ENCODE measurements at places on chromosomes 1 and 21.

GRCh38 chr1:164475834-164476233, 83.2 kb upstream of the PBX1 start:
- no peak for DNase-seq

GRCh38 chr1:1370771-1371300, 4.2 kb downstream of the AURKAIP1 start:
- no peak for DNase-seq

DNA sequence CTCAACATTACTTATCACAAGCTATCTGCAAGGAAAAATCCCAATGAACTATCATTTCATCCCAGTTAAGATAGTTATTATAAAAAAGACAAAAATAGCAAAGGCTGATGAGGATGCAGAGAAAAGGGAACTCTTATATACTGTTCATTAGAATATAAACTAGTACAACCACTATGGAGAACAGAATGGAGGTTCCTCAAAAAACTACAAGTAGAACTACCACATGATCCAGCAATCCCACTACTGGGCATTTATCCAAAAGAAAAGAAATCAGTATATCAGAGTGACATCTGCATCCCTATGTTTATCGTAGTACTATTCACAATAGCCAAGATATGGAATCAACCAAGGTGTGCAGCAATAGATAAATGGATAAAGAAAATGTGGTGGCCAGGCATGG, 4.9 kb upstream of the C1orf185 start:
- DNase-seq, result no peak

DNA sequence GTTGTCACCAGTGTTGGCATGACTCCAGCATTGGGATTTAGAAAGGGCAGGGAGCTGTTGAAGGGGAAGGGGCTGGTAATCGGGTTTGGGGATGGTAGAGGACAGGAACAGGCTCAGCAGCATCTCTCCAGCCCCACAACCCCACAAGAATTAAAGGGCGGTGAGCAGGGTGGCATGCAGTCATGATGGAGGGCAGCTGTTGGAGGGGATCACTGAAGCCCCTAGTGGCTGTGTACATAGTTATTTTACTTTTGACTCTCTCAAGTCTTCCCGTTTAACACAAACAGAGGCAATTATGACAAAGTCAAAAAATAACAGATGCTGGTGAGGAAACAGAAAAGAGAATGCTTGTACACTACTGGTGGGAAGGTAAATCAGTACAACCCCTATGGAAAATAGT, 213.8 kb downstream of the URB2 start:
- no peak for DNase-seq

DNA sequence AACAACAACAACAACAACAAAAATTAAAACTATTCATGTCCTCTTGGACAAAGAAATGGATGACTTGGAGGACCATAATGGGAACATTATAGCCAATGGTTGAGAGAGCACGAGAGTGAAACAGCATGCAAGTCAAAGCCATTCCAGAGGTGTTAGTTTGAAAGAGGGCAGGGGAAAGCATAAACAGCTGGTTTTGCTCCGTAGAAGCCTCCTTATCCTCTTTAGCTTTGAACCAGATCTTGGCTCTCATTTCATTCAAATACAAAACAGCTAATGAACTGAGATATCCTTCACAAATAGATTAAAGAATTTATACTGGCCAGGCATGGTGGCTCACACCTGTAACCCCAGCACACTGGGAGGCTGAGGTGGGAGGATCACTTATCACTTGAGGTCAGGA, 8.7 kb upstream of the SMG7 start:
- DNase-seq, result no peak

DNA sequence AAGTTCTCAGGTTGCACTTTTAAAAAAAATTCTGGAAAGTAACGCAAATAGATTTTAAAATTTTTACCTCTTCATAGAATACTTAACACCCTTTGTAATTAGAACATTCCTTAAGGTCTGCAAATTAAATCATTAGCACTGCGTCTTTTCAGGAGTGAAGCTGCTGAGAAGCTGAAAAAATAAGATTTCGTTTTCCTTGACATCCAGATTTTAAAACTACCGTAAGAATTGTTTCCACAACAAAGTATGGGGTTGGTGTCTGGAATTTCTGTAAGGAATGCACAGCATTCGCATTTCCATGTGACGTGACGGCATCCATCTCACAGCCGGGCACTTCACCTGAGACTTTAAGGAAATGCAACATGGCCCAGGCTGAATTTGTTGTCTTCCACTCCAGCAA, 76.3 kb upstream of the COX20 start:
- DNase-seq, result no peak

- no peak for DNase-seq
These were observed 90.6 kb upstream of the USP24 start for GRCh38 chr1:55305735-55306134.

DNA sequence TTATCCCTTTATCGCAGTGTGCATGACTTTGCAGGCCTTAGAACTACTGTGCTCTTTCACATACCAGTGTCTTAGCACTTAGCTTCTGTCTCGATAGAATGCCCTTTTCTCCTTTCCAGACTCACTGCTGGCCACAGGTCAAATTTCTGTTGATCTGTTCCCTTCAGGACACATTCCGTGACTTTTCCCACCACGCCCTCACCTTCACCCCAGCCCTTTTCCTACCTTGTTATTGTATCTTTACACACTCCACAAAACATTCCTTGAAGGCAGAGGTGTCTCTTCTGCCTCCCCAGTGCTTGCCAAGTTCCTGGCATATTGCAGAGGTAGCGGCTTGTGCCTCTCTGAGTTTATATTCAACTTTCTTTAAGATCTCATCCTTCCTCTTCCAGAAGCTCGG, 3.7 kb upstream of the IGSF9 start:
- DNase-seq, result no peak
